Spleen (tissue), 13 donors: ENCODE measurements at places on chromosomes 5 and 9.

- DNase-seq, result no peak
Observed at GRCh38 chr9:7172154-7173115, 414.7 kb downstream of the KDM4C start.

DNA sequence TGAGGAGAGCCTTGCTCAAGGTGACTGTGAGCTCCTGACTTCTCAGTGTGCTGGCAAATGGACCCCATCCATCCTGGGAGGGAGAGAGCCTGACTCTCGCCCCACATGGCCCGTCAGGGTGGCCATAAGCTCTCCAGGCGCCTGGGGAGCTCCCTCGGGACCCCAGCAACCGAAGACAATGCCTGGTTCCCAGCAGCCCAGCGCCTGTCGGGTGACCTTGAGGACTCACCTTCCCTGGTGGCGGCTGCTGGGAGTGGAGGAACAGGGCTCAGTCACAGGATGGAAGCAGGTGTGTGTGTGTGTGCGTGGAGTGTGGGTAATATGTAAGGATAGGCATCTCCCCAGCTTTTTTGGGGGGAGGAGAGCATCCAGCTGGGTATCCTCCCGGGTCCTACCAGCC lies 190.3 kb downstream of the MELK start:
- no peak for DNase-seq

DNA sequence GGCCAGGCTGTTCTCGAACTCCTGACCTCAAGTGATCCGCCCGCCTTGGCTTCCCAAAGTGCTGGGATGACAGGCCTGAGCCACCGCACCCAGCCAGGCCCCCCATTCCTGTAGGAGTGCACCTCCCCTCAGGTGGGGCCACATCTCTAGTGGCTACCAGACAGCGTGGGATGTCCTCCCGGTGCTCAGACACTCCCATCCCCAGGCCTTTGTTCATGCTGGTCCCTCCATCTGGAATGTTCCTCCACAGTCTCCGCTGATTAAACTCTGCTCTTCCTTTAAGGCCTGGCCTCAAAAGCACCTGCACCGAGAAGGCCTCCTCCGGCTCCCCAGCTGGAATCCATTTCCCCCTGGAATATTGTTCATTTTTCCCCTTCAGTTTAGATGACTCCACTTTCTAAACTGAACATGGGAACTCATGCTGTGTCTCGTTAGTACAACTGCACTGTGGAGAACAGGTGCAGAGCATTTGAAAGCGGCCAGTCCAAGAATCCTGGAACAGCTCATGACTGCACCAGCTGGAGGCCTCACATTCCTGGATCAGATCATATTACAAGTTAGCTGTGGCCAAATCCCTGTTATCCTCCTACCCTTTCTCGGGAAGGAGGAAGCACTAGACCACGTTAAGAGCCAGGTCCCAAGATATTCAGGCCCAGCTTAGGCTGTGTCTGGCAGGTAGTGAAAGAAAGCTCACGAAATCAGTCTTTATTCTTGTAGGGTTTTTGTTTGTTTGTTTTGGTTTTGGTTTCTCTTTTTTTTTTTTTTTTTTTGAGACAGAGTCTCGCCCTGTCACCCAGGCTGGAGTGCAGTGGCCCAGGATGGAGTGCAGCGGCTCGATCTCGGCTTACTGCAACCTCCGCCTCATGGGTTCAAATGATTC lies 10.8 kb upstream of the PRRC2B start:
- DNase-seq, result no peak

GRCh38 chr9:95350266-95350665 lies 32.8 kb upstream of the FANCC start:
- DNase-seq, result no peak

DNA sequence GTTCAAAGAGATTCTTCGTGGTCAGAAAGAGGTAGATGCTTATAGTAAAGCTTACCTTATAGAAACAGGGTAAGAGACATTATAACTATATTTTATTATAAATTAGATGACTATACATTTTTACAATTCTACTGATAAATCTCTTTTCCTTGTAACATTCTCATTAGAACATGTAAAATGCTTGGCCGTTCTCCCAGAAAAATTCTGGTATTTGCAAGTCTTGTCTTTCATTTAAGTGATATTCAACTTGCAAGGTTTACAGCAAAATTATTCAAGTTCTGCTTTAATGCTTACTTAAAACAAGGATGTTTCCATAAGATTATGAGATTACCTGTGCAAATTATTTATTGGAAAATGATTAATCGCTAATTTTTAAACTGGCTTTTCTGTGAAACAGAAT lies 41.3 kb upstream of the CDH18 start:
- no peak for DNase-seq

- DNase-seq, result no peak
Observed at GRCh38 chr5:122942164-122942914, 94.2 kb downstream of the PPIC start.

DNA sequence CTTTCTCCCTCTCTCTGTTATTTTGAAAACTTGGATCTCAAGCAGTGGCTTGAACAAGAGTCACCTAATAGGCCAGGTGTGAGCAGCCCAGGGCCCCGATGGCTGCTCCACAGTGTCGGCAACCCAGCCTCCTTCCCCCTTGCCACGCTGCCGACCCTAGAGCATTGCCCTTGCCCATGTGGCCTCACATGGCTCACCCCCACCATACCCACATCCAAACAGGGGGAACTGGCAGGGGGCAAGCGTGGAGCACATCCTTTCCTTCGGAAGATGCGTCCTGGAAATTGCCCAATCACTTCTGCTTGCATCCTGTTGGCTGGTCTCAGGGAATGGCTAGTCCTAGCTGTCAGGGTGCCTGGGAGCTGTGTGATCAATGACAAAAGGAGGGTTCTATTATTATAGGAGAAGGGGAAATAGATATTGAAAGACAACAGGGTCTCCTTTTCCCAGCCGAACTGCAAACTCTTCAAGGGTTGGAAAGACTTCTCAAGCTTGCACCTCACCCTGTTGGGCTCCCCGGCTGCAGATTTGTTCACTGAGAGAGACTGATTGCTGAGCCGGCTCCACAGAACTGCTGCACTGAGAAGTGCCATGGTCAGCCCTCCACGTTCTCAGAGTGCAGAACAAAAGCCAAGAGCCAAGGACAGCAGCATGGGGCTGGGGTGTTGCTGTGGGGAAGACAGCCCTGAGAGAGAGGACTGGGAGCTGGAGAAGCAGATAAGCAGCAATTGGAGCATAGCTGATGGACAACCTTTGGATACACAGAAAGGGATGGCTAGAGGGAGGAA lies 8.3 kb upstream of the TIFAB start:
- peak; percentile 50 for DNase-seq

GRCh38 chr5:131610198-131611063 lies 24.6 kb downstream of the RAPGEF6 start:
- DNase-seq, result no peak

DNA sequence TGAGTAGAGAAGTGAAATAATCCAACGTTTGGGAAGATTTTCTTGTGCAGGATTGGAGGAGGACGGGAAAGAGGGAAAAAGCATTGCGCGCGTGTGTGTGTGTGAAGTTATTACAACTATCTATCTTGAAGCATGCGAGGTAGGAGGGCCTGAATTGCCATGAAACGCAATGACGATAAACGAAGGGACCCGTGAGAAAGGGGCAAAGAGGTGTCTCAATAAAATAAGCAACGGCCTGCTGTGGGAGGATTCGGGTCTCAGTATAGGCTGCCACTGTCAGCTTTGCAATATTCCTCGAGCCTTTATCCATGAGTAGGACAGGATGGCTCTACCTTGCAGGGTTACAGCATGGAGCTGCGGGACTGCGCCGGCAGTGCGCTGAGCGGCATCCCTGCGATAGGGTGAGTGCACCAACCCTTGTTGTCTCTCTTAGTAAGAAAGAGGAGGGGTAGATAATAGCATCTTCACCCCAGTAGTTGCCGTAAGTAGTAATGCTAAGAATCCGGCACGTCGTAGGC lies 631 bp upstream of the RCL1 start:
- no peak for DNase-seq

GRCh38 chr5:149549461-149550267 lies 1.6 kb downstream of the CSNK1A1 start:
- DNase-seq, result no peak

DNA sequence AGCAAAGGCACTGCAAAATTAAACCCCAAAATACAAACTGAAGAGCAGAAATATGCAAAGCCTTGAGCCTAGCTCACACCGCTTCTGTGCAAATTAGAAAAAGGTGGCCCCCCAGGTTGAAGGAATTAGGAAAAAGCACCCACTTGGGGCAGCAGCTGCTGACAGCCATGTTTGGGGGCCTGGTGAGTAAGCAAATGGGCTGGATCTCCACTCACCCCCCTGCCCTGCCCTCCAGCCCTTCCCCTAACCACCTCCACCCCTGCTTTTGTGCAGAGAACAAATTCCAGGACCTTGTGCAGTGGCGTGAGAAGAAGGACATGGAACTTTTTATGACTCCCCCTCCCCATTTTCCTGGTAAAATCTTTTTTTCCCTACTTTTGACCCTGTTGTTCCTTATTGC lies 92.0 kb upstream of the DNAH5 start:
- no peak for DNase-seq

- DNase-seq, result no peak
Observed at GRCh38 chr9:81777482-81777881, 88.1 kb upstream of the TLE1 start.

GRCh38 chr5:159021136-159021900 lies 78.4 kb downstream of the EBF1 start:
- DNase-seq, result no peak

DNA sequence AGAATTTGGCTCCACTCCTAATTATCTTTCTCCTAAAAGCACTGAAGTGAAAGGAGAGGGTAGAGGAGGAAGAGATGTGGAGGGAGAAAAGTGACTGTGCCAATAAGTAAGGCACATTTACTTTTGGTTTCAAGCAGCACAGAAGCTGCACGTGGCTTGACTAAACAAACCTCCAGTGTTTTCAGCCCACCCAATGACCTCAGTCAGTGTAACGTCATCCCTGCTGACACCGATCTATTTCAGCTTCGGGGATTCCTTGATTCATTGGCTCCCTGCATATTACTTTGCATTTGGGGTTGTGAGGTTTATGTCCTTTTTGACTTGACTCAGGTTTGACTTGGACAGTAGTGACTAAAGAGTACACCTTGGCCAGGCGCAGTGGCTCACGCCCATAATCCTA lies 35.6 kb upstream of the NIM1K start:
- no peak for DNase-seq

- no peak for DNase-seq
Observed at GRCh38 chr9:127689329-127690000, 17.3 kb upstream of the CFAP157 start.

DNA sequence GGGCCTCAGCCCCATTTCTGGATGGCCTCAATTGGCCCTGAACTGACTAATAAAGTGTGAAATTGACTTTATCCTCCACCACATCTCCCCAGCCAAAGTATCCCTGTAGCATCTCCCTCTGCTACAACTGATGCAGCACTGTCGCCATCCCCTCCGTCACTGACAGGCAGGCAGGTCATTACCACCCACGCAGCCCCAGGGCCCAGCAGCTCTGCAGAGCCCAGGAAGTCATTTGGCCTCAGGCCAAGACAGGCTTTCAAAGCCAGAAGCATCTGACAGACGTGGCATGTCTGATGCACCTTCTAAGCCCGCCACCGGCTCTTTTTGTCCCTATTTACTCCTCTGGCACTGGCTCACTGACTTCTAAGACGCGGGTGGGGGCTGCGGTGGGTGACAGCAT lies 65.3 kb downstream of the ARHGEF37 start:
- no peak for DNase-seq

- DNase-seq, result peak; percentile 45
Observed at GRCh38 chr9:135218331-135219225, 131.1 kb downstream of the OLFM1 start.

- no peak for DNase-seq
Observed at GRCh38 chr9:127726871-127727270, 8.2 kb downstream of the TOR2A start.

DNA sequence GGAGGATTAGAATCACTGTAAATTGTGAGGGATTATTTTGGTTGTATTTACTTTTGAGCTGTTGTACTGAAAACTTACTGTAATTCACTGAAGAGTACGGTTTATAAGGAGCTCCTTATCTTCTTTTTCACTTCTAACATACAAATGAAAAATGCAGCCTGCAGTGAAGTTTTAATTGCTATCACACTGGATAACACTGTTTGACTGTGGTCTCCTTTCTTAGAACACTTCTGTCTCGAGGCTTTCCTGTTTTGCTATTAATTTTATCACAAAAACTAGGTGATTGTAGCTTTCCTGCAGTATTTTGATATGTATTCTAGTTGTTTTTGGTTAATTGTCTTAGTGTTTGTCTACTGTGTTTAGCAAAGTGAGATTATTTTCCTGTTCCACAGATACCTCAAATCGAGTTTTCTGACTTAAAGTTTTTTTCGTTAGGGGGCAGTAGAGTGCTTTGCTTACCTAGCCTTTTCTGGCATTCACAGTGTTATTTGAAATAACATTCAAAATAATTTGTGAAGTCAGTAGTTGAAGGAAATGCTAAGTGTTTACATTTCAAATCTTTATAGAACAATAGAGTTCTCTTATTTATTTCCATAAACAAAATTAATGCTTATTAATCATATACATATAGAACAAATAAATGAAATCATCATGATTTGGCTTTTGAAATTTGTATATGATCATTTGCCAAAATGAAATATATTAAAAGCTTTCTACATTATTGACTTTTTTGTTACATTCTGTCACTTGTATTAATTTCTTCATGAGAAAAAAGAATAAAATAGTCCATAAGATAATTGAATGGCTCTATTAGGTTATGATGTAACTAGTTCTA lies 52.9 kb downstream of the COMMD10 start:
- no peak for DNase-seq

- no peak for DNase-seq
Observed at GRCh38 chr5:23506329-23507236, 826 bp upstream of the PRDM9 start.

GRCh38 chr5:81007637-81008027 lies 47.5 kb downstream of the RASGRF2 start:
- DNase-seq, result no peak

DNA sequence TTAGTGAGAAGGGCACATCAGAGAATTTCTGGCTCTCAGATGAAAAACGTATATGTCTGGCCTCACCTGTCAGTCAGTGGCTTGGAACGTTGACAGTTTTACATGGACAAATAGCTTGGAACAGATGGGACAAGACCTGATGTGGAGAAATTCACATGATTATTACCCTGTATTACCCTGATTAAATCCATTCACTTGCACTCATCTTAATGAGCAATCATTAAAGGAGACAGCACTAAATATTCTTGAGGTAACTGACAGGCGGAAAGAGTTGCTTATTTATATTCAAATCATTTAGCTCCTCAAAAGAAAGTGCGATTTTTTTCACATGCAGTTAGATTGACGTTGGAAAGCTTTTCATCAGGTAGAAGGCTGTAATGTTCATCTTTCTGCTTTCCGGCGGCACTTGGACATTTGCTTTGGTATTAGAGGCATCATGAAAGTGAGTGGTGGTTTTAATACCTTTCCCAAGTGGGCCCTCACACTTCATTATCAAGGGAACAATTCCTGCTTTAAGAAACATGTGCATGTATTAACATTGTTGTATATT lies 11.7 kb upstream of the TAS2R1 start:
- DNase-seq, result no peak

DNA sequence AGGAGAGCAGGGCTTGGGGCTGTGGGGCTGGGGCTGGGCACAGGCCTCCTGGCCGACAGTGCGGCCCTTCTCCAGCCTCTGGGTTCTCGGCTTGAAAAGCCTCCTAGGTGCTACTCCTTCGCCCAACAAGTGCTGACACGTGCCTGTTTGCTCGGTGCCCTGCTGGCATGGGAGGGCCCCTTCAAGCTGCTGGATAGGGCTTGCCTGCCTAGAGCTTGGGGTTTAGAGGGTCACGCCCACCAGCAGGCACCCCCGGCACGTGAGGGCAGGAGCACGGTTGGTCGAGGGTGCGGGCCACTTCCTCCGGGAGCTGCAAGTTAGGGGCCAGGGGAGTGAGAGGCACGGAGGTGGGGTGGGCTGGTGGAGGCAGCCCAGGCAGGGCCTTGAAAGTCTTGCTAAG lies 106.2 kb downstream of the RXRA start:
- DNase-seq, result no peak

GRCh38 chr5:85333276-85333675 lies 948.6 kb upstream of the EDIL3 start:
- no peak for DNase-seq
